ENCODE measurements at places on chromosomes 16 and 17. TPM values are rescaled to one million over a fixed set of nuclear protein-coding genes. Genes with fewer than 3 reads are reported as not detected.

DNA sequence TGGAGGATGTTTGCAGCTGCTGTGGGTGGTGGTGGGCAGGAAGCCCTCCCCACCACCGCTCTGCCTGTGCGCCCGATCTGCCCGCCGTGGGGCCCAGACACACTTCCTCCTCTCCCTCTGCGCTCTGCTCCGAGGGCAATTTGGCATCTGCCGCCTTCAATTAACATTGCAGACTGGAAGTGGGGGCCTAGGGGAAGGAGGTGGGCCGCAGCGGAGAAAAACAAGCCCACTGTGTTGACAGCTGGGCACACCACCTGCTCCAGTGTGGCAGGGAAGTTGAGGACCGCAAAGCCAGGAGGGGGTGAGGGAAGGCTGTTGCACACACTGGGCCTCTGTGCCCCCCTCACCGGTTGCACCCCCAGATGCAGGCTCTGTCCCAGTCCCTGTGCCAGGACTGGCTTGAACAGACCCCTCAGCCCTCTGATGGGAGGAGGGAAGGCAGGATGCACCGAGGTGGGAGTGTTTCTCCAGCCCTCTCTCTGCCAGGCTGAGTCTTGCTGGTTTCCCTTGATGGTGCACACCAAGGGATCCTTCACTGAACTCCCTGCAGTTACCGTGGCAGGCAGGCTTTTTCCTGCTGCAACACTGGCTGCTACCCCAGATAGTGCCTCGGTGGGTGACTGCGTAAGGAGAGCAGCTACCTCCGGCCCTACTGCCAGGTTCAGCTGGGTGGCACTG lies 72.8 kb upstream of the MED9 start:
- DNase-seq = peak; percentile 82

Gene SKAP1
- 348 TPM for polyA plus RNA-seq

Gene CHST6
- not detected for polyA plus RNA-seq

Gene PRAC1
- not detected for polyA plus RNA-seq

GRCh38 chr16:47865337-47865855 lies 290.4 kb downstream of the ABCC12 start:
- no peak for DNase-seq

- no peak for DNase-seq
Observed at GRCh38 chr17:36686123-36686669, 84.8 kb downstream of the MRM1 start.

- no peak for DNase-seq
Observed at GRCh38 chr16:3161235-3162018, 26.6 kb upstream of the OR1F1 start.

Gene KRT40
- polyA plus RNA-seq = not detected

- DNase-seq = no peak
Observed at GRCh38 chr16:82421851-82422250, 204.9 kb upstream of the CDH13 start.

Gene FGF11
- 0.07 TPM for polyA plus RNA-seq

Gene WWOX
- 11.0 TPM for polyA plus RNA-seq

DNA sequence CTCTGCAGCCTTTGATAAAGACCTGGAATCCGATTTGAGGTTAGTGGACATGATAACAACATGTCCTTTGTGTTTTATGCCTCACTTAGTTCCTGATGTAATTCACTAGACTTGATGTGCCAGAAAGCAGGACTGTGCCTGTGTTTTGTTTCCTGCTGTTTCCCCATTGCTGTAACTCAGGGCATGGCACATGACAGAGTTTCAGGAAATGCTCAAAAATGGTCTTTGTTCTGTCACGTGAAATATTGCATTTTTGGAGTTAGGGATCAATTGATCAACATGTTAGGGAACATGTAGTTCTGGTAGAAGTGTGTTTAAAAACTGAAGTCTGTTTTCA lies 32.8 kb downstream of the DHX38 start:
- DNase-seq = no peak

GRCh38 chr17:75289832-75290337 lies 652 bp upstream of the SLC25A19 start:
- peak; percentile 87 for DNase-seq

GRCh38 chr16:51949282-51949681 lies 597.7 kb downstream of the TOX3 start:
- no peak for DNase-seq
